Left cardiac atrium (tissue), 4 donors: ENCODE measurements at places on chromosomes 2 and 18.

DNA sequence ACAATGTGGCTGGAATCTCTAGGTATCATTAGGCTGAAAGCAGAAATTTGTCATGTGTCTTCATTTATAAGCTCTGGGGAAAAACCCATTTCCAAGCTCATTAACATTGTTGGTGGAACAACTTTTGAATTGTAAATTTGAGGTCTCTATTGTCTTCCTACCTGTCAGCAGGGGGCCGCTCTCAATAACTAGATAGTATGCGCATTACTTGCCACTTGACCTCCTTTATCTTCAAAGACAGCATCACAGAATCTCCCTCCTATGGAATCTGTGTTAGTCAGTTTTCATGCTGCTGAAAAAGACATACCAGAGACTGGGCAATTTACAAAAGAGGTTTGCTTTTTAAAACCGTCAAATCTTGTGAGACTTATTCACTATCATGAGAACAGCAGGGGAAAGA is 223.1 kb downstream of the CALCRL start:
- no peak for DNase-seq

DNA sequence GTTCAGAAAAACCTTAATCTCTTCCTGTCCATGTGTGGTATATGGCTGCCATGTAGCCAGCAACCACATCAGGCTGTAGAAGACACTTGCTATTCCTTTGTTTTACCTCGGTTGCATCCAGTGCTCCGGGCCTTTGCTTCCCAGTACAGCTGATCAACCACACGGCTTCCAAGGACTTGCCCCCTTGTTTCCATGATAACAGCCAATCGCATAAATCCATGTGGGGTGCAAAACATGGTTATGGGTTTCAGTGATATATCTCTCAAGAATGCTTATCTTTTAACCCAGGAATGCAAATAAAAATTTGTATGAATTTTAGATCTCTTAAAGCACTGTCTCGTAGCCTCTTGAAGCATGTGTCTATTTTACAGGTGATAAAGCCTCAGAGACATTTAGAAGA is 118.3 kb downstream of the MGAT5 start:
- no peak for DNase-seq

DNA sequence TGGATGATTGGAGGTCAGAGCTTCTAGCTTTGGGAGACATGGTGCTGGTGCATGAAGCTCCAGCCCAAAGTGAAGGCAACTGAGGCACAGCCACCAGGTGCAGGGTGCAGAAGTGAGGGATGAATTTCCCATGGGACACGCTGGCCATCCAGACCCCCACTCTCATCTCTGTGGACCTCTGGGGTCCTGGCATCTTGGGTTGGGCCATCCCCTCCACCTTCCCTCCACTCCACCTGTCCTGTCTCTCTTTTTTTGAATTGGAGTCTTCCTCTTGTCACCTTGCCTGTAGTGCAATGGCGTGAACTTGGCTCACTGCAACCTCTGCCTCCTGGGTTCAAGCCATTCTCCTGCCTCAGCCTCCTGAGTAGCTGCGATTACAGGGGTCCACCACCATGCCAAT is 3.4 kb downstream of the NGEF start:
- DNase-seq, result no peak

DNA sequence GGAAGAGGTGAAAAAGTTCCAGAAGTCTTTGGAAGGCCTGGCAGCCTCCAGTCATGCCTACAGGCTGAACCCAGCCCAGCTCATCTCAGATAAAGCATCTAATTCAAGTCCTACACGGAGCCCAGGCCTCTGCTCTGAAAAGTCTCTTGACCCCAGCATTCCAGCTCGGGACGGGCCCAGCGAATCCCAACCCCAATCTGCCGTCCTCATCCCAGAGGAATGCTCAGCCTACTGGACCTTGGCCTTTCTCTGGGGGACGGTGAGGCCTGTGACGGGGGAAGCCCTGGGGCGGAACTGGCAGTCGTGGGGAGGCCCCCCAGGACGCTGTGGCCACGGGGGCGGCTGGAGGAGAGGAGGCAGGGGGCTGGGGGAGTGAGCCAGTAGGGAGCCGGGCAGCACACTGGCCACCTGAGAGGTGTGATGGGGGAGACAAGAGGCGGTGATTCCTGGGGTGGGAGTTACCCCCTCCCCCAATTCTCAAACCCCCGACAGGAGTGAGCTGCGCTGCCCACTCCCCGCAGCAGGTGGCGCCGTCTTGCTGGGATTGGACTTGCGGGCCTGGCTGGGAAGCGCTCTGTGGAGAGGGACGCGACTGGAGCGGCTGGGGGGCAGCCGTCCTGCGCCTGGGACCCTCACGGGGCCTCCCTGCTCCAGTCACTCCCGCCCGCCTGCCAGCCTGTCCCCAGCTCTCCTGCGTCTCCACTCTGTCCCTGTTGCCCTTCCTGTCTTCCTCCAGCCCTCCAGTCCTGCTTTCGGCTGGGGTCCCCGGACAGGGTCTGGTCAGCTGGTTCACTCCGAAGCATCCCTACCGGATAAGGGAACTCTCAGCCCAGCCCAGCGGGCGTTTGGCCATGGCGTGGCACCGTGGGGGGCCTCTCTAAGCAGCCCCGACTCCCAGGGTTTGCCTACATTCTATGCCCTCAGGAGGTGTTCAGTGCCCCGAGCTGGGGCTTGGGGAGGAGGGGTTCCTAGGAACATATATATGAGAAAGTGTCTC is 182.6 kb upstream of the HAAO start:
- peak; percentile 80 for DNase-seq

DNA sequence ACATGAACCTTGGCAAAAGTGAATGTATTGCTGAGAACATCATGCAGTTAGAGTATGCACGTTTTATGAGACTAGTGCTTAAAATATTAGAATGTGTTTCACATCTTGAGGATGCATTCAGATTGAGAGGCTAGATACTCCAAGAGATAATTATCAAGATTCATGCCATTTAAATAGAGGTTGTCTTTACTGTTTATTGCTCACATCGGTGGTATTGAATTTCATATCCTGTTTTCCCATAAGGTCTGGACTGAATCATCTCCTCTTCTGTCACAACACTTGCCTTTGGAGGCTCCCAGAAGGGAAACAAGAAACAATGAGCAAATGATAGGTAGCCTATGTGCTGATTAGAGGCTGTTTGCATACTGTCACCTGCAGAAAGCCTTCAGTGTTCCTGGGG is 83.8 kb downstream of the CLHC1 start:
- DNase-seq, result no peak

DNA sequence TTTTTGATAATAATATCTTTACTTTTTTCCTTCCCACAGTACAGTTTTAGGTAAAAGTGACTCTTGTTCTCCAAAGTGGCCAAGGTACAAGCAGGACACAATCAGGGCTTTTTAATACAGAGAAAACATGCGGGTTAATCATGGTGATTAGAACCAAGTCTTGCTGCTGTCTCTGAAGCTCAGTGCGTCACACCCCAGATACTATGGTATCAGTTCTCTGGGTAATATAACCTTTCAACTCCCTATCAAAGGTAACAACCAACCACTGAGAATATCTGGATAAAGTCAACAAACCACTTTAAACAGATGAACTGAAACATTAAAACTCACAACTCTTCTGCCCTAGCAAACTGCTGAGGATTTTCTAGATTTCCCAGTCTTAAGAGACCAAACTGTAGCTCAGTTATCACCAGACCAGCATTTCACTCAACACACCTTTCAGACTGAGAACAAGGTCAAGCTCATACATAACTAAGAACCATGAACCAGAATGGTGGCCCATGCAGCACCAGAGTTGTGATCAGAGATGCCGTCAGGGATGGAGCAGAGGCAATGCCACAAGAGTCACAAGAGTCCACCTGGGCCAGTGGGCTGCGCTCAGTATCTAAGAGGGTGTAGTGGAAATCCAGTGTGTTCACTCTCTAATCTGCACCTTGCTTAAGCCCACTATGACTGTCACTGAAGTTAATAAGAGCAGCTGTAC is 103.0 kb downstream of the UXS1 start:
- DNase-seq, result no peak
